ENCODE measurements at places on chromosomes 7 and 10. TPM values are rescaled to one million over a fixed set of nuclear protein-coding genes. Genes with fewer than 3 reads are reported as not detected.
A peak's percentile ranks its signal among the peaks of the same experiment; 100 is the strongest.

DNA sequence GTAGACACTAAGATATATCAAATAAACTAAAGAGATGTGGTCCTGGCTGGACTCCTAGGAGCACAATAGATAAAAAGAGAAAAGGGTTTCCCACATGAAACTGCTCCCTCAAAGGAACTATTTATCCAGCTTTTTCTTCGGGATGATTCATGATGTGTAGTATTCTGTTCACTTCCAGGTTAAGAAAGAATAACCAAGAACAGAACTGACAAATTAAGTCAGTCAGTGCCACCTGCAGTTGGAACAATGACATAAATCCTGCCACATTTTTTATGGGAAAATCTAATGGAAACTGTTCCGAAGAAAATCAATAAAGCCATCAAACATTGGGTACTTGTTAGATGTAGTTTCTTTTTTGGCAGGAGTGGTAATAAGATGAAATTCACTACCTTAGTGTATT, 87.1 kb downstream of the POLR1F start:
- H3K36me3 ChIP-seq, result no peaks in the 10 kb centered on the region
- no peak overlapping the region for H3K4me3 ChIP-seq
- no peak overlapping the region for H3K27ac ChIP-seq

- no peak for DNase-seq
- H3K4me1 ChIP-seq, result peaks cover 37% of the 10 kb centered on the region
- H3K36me3 ChIP-seq, result peaks cover 4% of the 10 kb centered on the region
- no peak overlapping the region for H3K4me3 ChIP-seq
- H3K27me3 ChIP-seq, result no peaks in the 10 kb centered on the region
- H3K27ac ChIP-seq, result peak overlapping the region; percentile 0
Observed at GRCh38 chr10:34655286-34656170, 159.6 kb downstream of the PARD3 start.

GRCh38 chr7:81692146-81692905, 77.5 kb downstream of the HGF start:
- no peaks in the 10 kb centered on the region for H3K36me3 ChIP-seq
- no peak overlapping the region for H3K27ac ChIP-seq
- no peak for DNase-seq
- H3K4me1 ChIP-seq, result peaks cover 8% of the 10 kb centered on the region
- no peaks in the 10 kb centered on the region for H3K27me3 ChIP-seq

GRCh38 chr10:74083304-74083703, 67.3 kb downstream of the AP3M1 start:
- H3K4me1 ChIP-seq, result peaks cover 18% of the 10 kb centered on the region
- H3K36me3 ChIP-seq, result peaks cover 12% of the 10 kb centered on the region
- no peak overlapping the region for H3K27ac ChIP-seq
- no peaks in the 10 kb centered on the region for H3K27me3 ChIP-seq

DNA sequence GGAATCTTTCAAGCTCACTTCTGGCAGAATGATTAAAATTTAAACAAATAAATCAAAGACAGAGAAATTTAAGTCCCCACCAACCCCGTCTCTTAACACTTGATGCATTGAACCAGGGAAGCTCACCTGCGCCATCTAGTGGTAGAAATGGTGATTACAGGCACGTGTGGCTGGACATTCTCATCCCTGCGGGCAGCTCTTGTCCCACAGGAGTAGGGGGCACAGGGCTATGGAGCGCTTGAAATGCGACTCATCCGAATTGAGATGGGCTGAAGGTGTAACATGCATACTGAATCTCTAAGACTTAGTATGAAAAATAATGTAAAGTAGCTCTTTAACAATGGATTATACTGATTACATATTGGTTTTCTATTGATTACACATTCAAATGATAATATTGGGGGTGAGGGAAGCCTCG, 24.8 kb upstream of the SLIT1 start:
- no peaks in the 10 kb centered on the region for H3K27me3 ChIP-seq
- H3K36me3 ChIP-seq, result no peaks in the 10 kb centered on the region
- H3K27ac ChIP-seq, result no peak overlapping the region
- peak; percentile 82 for DNase-seq
- H3K4me3 ChIP-seq, result no peak overlapping the region
- peaks cover 11% of the 10 kb centered on the region for H3K4me1 ChIP-seq

- peak overlapping the region; percentile 85 for H3K4me3 ChIP-seq
- H3K4me1 ChIP-seq, result no peaks in the 10 kb centered on the region
- DNase-seq, result no peak
- no peak overlapping the region for H3K27ac ChIP-seq
Observed at GRCh38 chr10:42754155-42755027, 28.2 kb upstream of the BMS1 start.

DNA sequence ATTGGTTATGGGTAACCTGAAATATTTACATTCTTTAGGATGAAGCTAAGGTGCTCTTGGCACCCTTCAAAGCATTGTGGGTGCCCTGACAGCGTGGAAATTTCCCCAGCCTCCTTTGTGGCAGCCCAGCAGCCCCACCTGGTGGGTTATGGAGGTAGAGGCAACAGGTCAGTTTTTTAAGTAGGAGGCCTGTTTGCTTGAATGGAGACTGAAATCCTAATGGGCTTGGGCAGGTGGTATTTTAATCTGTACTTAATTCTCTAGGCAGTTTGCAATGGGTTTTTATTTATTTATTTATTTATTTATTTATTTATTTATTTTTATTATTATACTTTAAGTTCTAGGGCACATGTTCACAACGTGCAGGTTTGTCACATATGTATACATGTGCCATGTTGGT, 139.4 kb downstream of the EPC1 start:
- DNase-seq, result no peak
- no peaks in the 10 kb centered on the region for H3K27me3 ChIP-seq
- H3K4me1 ChIP-seq, result no peaks in the 10 kb centered on the region
- H3K27ac ChIP-seq, result no peak overlapping the region

DNA sequence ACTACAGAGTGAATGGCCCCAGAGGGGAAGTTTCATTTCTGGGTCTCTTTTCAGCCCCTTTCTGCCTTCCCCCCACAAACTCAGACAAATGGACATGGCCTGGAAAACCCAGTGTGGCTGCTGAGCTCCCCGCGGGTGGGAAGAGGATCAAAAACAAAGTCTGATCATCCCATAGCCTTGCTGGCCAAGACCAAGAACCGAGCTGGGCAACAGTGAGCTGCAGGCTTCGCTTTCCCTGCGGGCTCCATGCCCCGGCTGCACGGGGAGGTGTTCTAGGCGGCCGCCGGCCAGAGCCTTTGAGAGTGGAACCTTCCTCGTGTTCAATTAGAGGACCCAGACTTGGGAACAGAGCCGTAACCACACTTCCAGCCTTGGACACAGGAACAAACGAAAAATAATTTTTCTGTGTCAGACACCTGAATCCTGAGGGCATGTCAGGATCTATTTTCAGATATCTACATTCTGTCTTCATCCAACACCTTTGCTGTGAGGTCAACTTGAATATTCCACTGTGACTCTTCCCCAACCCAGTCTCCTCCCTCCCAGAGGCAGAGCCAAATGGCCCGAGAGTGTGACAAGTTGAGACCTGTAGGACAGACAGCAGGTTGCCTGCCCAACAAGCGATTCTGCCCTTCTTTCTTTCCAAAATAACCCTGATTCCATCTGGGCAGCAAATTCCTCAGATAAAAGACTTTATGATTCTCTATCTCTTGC, 26.0 kb downstream of the WDR86 start:
- peaks cover 15% of the 10 kb centered on the region for H3K27me3 ChIP-seq
- H3K36me3 ChIP-seq, result peaks cover 13% of the 10 kb centered on the region
- H3K27ac ChIP-seq, result no peak overlapping the region
- H3K4me3 ChIP-seq, result no peak overlapping the region

- H3K27ac ChIP-seq, result peak overlapping the region; percentile 98
- H3K36me3 ChIP-seq, result peaks cover 4% of the 10 kb centered on the region
- DNase-seq, result no peak
- peaks cover 19% of the 10 kb centered on the region for H3K4me1 ChIP-seq
- peak overlapping the region; percentile 99 for H3K4me3 ChIP-seq
Observed at GRCh38 chr10:87862679-87863052, 667 bp downstream of the KLLN start.

DNA sequence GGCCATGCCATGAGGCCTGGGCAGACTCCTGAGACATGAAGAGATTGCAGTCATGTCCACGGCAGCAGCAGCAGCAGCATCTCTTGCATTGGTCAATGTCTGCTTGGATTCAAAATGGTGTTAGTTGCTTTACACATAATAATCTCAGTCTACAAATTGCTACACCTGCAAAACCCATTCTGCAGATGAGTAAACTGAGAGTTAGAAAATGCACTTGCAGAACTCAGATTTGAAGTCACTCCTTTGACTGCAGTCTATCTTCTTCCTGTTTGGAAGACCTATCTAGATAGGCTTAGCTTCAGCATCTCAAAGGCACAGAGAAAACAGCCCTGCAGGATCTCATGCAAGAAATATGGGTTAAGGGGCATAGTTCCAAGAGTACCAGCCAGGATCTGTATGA, 350.3 kb downstream of the TNS3 start:
- no peaks in the 10 kb centered on the region for H3K27me3 ChIP-seq
- no peaks in the 10 kb centered on the region for H3K36me3 ChIP-seq
- H3K4me3 ChIP-seq, result no peak overlapping the region
- DNase-seq, result no peak
- no peaks in the 10 kb centered on the region for H3K4me1 ChIP-seq

- no peaks in the 10 kb centered on the region for H3K36me3 ChIP-seq
- no peaks in the 10 kb centered on the region for H3K27me3 ChIP-seq
- H3K27ac ChIP-seq, result no peak overlapping the region
- no peak overlapping the region for H3K4me3 ChIP-seq
Observed at GRCh38 chr7:84354866-84355265, 160.3 kb upstream of the SEMA3A start.

DNA sequence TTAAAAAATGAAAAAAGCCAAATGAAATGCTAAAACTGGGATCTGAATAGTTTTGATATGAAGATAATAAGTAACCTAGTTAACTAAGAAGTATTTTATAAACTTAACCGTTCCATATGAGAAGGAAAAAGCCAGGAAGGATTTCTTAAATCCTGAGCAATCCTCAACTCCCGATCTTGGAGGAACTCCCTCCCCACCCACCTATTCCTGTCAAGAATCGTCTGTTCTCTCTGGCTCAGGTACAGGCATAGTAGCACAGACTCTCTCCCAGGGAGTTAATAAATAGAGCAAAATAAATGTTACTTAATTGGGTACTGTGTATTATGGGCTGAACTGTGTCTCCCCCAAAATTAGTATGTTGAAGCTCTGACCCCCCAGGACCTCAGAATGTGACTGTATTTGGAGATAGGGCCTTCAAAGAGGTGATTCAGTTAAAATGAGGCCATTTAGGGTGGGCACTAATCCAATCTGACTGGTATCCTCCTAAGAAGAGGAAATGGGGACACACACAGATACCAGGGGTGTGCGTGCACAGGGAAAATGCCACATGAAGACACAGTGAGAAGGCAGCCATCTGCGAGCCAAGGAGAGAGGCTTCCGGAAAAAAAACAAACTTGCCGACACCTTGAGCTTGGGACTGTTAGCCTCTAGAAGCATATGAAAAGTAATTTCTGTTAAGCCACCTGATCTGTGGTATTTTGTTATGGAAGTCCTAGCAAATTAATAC, 28.7 kb downstream of the PUS7 start:
- no peak overlapping the region for H3K27ac ChIP-seq
- no peaks in the 10 kb centered on the region for H3K4me1 ChIP-seq
- H3K27me3 ChIP-seq, result no peaks in the 10 kb centered on the region
- H3K4me3 ChIP-seq, result no peak overlapping the region
- H3K36me3 ChIP-seq, result peaks cover 3% of the 10 kb centered on the region

DNA sequence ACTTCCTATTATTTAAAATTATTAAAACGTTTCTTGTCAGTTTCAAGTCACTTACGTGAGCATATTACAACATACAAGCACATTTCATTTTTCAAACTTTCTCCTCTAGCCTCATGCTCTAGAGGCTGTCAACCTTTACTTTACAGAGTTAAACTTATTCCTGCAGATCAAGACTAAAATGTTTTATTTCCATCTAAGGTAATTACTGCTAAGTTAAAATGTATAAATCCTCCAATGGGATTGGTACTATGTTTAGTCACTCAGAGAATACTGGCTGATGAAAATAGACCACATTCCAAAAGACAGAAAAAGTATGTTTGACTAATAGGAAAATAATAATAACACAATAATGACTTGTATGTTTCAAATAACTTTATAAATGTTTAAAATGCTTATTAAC, 8.4 kb upstream of the TRDMT1 start:
- no peaks in the 10 kb centered on the region for H3K27me3 ChIP-seq
- no peak for DNase-seq
- no peak overlapping the region for H3K27ac ChIP-seq
- H3K4me1 ChIP-seq, result peaks cover 24% of the 10 kb centered on the region

DNA sequence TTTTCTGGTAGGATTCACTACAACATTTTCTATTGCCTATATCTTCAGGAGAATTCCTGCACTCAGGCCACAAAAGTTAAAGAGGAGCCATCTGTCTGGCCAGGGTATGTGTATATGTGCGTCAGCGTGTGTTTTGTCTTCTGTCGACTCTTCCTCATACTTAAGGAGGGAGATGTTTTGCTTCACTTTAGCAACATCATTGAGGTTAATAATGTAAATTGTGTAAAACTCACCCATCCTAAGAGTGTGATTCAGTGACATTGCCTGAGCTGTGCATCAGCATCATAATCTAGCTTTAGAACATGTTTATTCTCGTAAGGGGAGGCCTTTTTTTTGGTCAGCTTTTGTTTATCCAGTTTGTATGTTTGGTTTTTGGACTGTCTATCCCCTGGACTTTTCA, 23.7 kb downstream of the FBH1 start:
- H3K36me3 ChIP-seq, result peaks cover 30% of the 10 kb centered on the region
- no peaks in the 10 kb centered on the region for H3K4me1 ChIP-seq
- no peak for DNase-seq
- no peak overlapping the region for H3K4me3 ChIP-seq

DNA sequence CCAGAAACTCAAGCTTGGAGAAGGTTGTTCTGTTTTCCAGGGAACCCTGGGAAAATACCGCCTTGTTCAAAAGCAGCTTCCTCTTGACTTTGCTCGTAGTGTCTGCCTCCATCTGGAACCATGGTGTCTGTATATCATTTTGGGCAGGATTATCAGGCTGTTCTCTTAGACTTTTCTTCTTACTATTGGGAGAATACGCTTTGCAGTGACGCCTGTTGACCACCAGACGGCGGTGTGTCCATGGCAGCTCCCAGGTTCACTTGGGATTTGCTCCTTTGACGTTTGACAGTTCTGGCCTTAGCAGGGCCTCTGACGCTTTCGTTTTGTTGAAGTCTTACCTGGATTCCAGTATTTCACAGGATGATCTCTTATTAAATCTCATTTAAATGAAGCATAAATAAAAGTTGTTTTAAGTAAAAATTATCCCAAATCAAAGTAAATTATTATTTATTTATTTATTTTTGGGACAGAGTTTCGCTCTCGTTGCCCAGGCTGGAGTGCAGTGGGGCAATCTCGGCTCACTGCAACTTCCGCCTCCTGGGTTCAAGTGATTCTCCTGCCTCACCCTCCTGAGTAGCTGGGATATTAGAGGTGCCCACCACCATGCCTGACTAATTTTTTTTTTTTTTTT, 41.8 kb upstream of the GJD4 start:
- peaks cover 35% of the 10 kb centered on the region for H3K36me3 ChIP-seq
- H3K4me1 ChIP-seq, result peaks cover 3% of the 10 kb centered on the region
- no peak overlapping the region for H3K4me3 ChIP-seq
- H3K27ac ChIP-seq, result no peak overlapping the region

GRCh38 chr10:99784016-99784726, 1.7 kb downstream of the ABCC2 start:
- H3K4me1 ChIP-seq, result peaks cover 15% of the 10 kb centered on the region
- H3K27me3 ChIP-seq, result no peaks in the 10 kb centered on the region
- no peaks in the 10 kb centered on the region for H3K36me3 ChIP-seq
- no peak overlapping the region for H3K4me3 ChIP-seq
- peak overlapping the region; percentile 2 for H3K27ac ChIP-seq

Gene FLNC
- 54.0 TPM for total RNA-seq

Gene PLEKHS1
- total RNA-seq, result 0.45 TPM

Gene LIPJ
- 0.29 TPM for total RNA-seq

Gene ACSL5
- 13.9 TPM for total RNA-seq

Gene INMT
- not detected for total RNA-seq

Gene FAM13C
- total RNA-seq, result 10.1 TPM

Gene NET1
- 88.9 TPM for total RNA-seq

Gene MKX
- 0.36 TPM for total RNA-seq

Gene UPK3BL2
- total RNA-seq, result 19.8 TPM

Gene NPTX2
- 24.6 TPM for total RNA-seq

Gene TMEM184A
- total RNA-seq, result 7.6 TPM

All from type B pancreatic cell (in vitro differentiated cells).